ENCODE measurements at places on chromosomes 16 and 17. TPM values are rescaled to one million over a fixed set of nuclear protein-coding genes. Genes with fewer than 3 reads are reported as not detected.

The LPCAT2 gene
- 0.16 TPM for total RNA-seq

GRCh38 chr17:57946798-57947358, 8.3 kb downstream of the CUEDC1 start:
- H3K4me3 ChIP-seq, result peak overlapping the region; percentile 42
- DNase-seq, result peak; percentile 50
- H3K36me3 ChIP-seq, result no peaks in the 10 kb centered on the region
- H3K27ac ChIP-seq, result no peak overlapping the region
- peaks cover 32% of the 10 kb centered on the region for H3K4me1 ChIP-seq
- peaks cover 16% of the 10 kb centered on the region for H3K27me3 ChIP-seq

GRCh38 chr16:56424791-56425438, 430 bp downstream of the AMFR start:
- no peaks in the 10 kb centered on the region for H3K27me3 ChIP-seq
- peaks cover 2% of the 10 kb centered on the region for H3K36me3 ChIP-seq
- H3K27ac ChIP-seq, result no peak overlapping the region
- H3K4me1 ChIP-seq, result peaks cover 44% of the 10 kb centered on the region
- peak overlapping the region; percentile 92 for H3K4me3 ChIP-seq
- peak; percentile 31 for DNase-seq

The ENPP7 gene
- total RNA-seq, result 0.16 TPM

DNA sequence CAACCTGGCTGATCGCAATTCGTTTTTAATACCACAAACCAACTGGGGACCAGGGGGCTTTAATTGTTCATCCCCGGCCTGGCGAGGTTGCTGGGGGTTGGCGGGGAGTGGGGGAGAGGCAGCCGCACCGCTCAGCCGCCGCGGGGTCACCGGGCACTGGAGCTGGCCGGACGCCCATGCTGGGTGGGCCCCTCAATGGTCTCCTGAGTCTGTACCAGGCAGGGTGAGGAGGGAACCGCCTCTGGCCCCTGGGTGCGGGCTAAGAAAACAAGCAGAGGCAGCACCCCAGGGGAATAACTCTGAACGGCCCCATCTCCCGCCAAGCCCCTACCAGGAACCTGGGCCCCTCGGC, 43.9 kb downstream of the ACTG1 start:
- H3K4me1 ChIP-seq, result no peaks in the 10 kb centered on the region
- no peak overlapping the region for H3K4me3 ChIP-seq
- no peaks in the 10 kb centered on the region for H3K36me3 ChIP-seq
- no peak overlapping the region for H3K27ac ChIP-seq

DNA sequence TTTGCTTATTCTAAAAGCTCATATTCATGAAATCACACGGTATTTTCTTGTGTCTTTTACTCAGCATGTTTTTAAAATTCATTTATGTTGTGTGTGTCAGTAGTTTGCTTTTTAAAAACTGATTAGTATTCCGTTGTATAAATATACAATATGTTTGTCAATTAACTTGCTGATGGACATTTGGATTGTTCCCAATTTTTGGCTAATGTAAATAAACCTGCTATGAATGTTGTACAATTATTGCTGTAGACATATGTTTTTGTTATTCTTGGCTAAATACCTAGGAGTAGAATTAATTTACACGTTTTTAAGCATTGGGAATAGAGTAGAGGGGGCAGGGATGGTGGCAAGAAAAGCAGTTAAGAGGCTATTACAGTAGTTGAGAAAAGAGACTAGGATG, 199.5 kb upstream of the CCL2 start:
- H3K27me3 ChIP-seq, result peaks cover 30% of the 10 kb centered on the region
- DNase-seq, result no peak
- H3K4me3 ChIP-seq, result no peak overlapping the region
- no peaks in the 10 kb centered on the region for H3K36me3 ChIP-seq
- H3K4me1 ChIP-seq, result no peaks in the 10 kb centered on the region
- no peak overlapping the region for H3K27ac ChIP-seq

The SKAP1 gene
- 73.9 TPM for total RNA-seq

- H3K4me1 ChIP-seq, result peaks cover 7% of the 10 kb centered on the region
- peaks cover 42% of the 10 kb centered on the region for H3K36me3 ChIP-seq
- H3K27me3 ChIP-seq, result no peaks in the 10 kb centered on the region
- no peak overlapping the region for H3K4me3 ChIP-seq
Measured at GRCh38 chr16:56389554-56389953, 35.8 kb downstream of the AMFR start.

DNA sequence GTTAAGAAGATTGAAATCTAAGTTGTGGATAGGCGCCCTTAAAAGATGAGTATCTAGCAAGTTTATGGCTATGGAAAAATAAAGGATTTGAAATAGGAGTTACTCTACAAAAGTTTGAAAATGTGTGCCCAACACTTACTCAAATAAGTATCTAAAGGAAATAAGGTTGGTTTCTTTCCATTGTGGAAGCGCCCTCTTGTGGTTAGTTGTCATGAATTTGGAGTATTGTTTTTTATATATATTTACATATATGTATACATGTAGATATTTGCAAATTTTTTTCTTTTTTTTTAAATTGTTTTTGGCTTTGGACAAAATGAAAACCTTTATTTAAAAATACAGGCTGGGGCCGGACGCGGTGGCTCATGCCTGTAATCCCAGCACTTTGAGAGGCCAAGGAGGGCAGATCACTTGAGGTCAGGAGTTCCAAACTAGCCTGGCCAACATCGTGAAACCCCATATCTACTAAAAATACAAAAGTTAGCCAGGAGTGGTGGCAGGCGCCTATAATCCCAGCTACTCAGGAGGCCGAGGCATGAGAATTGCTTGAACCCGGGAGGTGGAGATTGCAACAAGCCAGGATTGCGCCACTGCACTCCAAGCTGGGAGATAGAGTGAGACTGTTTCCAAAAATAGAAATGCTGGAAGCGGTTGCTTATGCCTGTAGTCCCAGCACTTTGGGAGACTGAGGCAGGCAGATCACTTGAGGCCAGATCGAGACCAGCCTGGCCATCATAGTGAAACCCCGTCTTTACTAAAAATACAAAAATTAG, 24.0 kb upstream of the VPS4A start:
- H3K27me3 ChIP-seq, result no peaks in the 10 kb centered on the region
- H3K27ac ChIP-seq, result no peak overlapping the region
- DNase-seq, result peak; percentile 55
- no peaks in the 10 kb centered on the region for H3K36me3 ChIP-seq

DNA sequence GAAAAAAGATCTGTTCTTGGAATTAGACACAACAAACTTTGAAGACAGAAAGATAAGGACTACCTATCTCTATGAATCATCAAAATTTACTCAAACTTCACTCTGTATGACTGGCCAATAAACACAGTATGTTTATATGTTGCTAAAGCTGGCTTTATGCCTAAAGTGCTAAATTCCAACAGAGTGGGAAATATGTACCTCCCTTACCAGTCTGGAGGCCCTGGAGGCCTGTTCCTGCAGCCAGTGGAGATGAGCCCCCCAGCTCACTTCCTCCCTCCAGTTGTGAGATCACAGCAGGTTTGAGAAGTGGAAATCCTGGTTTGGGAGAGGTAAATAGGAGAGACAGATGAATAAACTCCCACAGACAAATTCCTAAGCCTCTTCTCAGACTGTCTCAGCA, 9.0 kb downstream of the ZNF23 start:
- no peak for DNase-seq
- H3K36me3 ChIP-seq, result peaks cover 82% of the 10 kb centered on the region
- H3K4me3 ChIP-seq, result no peak overlapping the region

The IRF8 gene
- total RNA-seq, result 224 TPM

- H3K27me3 ChIP-seq, result no peaks in the 10 kb centered on the region
- H3K27ac ChIP-seq, result peak overlapping the region; percentile 91
- peak overlapping the region; percentile 91 for H3K4me3 ChIP-seq
- peaks cover 37% of the 10 kb centered on the region for H3K4me1 ChIP-seq
Measured at GRCh38 chr16:48383009-48383876, 2.0 kb downstream of the SIAH1 start.

- no peak for DNase-seq
- peaks cover 39% of the 10 kb centered on the region for H3K36me3 ChIP-seq
- no peaks in the 10 kb centered on the region for H3K27me3 ChIP-seq
- H3K4me1 ChIP-seq, result no peaks in the 10 kb centered on the region
- H3K4me3 ChIP-seq, result no peak overlapping the region
Measured at GRCh38 chr17:77213778-77214132, 73.0 kb downstream of the SEC14L1 start.

DNA sequence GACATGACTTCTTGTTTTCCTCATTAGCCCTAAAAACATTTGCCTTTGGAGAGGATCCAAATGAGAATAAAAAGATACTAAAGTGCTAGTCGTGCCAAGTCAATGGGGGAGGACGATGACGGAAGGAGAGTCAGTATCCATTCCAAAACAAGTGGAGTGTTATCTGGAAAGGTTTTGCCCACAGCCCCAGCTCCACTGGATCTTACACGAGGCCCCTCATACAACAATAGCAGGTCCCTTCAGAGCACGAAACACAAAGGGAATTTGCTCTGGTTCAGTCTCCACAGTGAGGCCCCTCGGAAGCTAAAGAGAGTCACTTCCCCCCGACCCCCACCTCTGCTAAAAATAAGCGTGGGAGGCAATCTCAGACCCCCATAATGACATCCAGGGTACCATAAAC, 496.9 kb upstream of the ZFHX3 start:
- no peak overlapping the region for H3K4me3 ChIP-seq
- H3K4me1 ChIP-seq, result no peaks in the 10 kb centered on the region
- peaks cover 39% of the 10 kb centered on the region for H3K27me3 ChIP-seq
- no peak for DNase-seq

Measured in activated CD8-positive, alpha-beta T cell treated with anti-CD3 and anti-CD28 coated beads for 36 hours (primary cell).